Endothelial cell (in vitro differentiated cells): ENCODE measurements at places on chromosomes 1 and 21. TPM values are rescaled to one million over a fixed set of nuclear protein-coding genes. Genes with fewer than 3 reads are reported as not detected.

GRCh38 chr21:45822429-45823099, 159.0 kb upstream of the COL6A1 start:
- DNase-seq: no peak

GRCh38 chr1:50438945-50439344, 15.7 kb upstream of the DMRTA2 start:
- no peak for DNase-seq

The TSPAN1 gene
- total RNA-seq: 1.1 TPM

The SPAG17 gene
- total RNA-seq: 9.5 TPM

- DNase-seq: no peak
Observed at GRCh38 chr21:45255381-45256020, 32.2 kb downstream of the POFUT2 start.

The CKS1B gene
- total RNA-seq: 48.3 TPM

DNA sequence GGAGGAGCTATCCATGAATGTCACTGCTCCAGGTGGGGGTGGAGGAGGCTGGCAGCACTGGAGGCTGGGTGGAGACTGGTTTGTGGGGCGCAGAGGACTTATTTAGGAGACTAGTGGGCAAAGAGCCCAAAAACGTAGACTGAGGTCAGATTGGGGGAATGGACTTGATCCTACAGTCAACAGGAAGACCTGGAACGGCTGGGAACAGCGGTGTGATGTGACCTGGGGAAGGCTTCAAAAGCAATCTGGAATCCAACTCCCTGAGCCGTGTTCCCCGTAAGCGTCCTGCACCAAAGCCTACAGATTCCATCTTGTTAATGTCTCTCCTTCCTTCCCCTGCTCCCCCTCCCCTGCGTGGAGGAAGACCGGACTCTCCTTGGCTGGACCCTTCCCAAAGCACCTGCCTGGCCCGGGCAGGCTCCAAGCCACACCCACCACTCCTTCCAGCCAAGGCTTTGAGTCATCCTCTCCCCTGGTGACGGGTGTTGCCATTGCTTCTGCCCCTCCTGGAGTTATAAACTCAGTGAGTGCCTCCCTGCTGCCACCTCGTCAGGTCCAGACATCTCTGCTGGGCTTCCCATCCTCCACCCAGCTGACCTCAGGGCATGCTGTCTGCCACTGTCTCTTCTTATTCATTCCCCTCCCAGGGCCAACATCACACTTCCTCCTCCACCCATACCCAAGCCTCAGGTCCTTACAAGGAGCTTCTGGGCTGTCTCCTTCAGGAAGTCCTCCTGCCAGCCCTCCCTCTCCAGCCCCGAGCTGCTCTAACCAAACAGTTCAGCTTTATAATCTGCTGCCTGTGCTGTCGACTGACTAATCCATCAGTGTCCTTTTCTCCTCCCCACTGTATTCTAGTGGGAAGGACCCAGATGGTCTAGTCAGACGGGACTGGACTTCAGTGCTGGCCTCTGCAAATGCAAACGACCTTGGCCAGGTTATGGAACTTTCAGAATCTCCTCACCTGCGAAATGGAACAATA, 1.6 kb upstream of the CLSTN1 start:
- no peak for DNase-seq

DNA sequence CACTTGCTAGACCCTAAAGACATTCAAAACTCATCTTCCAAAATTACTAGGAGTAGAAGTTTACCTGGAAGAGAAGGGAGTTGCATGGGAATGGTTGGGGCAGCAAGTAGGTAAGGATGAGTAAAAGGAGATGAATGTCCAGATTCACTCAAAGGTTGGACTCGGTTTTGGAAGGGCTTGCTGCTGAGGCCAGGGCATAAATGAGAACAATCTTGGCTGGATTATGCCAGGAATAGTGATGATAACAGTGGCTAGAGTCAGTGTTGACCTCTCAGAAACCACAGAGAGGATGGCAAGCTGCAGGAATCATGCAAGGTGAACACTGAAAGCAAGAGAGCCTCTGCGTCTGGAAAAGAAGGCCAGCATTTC, 43.4 kb downstream of the C8A start:
- no peak for DNase-seq

DNA sequence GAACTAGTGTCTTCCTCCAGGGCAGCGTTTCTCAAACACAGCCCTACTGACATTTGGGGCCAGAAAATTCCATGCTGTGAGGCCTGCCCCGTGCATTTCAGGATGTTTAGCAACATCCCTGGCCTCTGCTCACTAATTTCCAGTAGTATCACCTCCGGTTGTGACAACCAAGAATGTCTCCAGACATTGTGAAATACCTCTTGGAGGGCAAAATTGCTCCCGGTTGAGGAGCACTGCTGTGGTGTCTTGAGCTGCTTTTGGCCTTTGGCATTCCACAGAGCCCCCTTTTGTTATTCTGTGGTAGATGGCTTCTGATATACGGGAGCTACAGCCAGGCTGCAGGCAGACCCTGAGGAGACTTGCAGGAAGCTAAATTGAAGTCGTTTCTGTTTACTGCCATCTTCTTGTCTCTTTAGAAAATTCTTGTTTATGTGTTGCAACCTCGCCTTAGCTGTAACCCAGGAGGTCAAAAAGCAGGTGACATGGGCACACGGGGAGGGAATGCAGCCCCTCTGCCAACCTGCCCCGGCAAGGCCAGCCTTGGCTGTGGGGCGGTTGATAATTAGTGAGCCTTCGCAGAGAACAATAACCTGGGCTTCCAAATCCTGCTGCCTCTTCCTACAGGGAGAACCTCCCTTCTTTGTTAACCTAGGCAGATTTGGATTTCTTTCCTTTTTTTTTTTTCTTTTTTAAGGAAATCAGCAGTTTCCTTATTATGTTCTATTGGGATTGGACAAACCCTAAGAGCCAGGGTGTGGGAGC, 74.7 kb upstream of the AKT3 start:
- no peak for DNase-seq

The AMY1A gene
- total RNA-seq: not detected

DNA sequence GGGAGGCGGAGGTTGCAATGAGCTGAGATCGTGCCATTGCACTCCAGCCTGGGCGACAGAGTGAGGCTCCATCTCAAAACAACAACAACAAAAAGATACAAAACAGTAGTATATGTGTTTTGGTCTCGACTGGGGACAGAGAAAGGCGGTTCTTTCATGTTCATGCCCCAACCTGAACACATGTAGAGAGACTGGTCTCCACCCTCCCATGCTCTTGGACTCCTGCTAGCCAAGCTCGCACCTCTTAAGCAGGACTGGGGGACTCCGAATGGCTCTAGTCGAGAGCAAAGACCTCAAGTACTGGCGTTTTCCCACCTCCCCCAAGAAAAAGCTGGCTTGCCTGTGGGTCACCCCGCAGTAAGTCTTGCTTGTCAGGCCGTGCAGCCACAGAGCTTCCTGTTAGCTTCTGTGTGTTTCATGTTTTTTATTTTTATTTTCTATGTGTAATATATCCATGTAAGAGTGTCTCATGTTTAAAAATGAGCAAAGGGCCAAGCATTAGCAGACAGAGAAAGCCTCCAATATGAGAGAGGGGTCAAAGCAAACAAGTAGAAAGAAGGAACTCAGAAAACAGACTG, 91.6 kb downstream of the SCCPDH start:
- DNase-seq: no peak

The THAP3 gene
- total RNA-seq: 13.5 TPM

- DNase-seq: no peak
Observed at GRCh38 chr1:100700586-100700985, 19.0 kb upstream of the VCAM1 start.

DNA sequence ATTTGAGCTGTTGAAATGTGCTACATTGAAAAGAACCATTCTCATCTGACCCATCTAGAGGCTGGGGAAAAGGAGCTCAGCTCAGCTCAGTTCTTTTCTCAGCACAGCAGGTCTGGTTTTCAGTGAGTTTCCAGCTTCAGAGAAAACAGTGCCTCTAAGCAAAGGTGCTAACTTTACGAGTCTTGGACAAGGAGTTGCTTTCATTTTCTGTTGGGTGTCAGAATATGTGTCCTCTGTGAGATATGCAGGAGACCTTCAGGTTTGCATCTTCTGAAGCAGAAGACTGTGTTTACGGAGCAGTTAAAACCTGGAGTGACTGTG, 321.3 kb upstream of the USP24 start:
- DNase-seq: no peak

The KCNJ9 gene
- total RNA-seq: 0.05 TPM
